Aorta (tissue), 5 donors: ENCODE measurements at places on chromosomes 7 and 10. TPM values are rescaled to one million over a fixed set of nuclear protein-coding genes. Genes with fewer than 3 reads are reported as not detected.

WAPL gene
- total RNA-seq, result 34.1 TPM

CRTAC1 gene
- total RNA-seq, result 7.9 TPM

SKIDA1 gene
- total RNA-seq, result 1.2 TPM

EPHA1 gene
- 0.21 TPM for total RNA-seq

HMX2 gene
- not detected for total RNA-seq

RASA4 gene
- 354 TPM for total RNA-seq

AZGP1 gene
- total RNA-seq, result 0.63 TPM

DKK1 gene
- total RNA-seq, result 0.96 TPM

ZNF488 gene
- not detected for total RNA-seq

LIPK gene
- total RNA-seq, result not detected

FMC1 gene
- 6.9 TPM for total RNA-seq

PRR15 gene
- total RNA-seq, result 1.1 TPM

TMEM270 gene
- not detected for total RNA-seq

VIPR2 gene
- 12.6 TPM for total RNA-seq

ITIH2 gene
- 0.48 TPM for total RNA-seq

EVX1 gene
- total RNA-seq, result not detected

GIMAP5 gene
- total RNA-seq, result 18.8 TPM

OGDHL gene
- total RNA-seq, result not detected

WNT16 gene
- not detected for total RNA-seq

ABCB4 gene
- total RNA-seq, result 3.1 TPM

NPFFR1 gene
- 0.06 TPM for total RNA-seq

CYP2C8 gene
- total RNA-seq, result 0.78 TPM

ADAM22 gene
- total RNA-seq, result 8.4 TPM

CHAT gene
- total RNA-seq, result not detected

ASIC3 gene
- total RNA-seq, result 1.7 TPM

CPA2 gene
- total RNA-seq, result 1.0 TPM

TMEM176B gene
- 85.5 TPM for total RNA-seq

AMZ1 gene
- total RNA-seq, result 2.0 TPM

PTEN gene
- 165 TPM for total RNA-seq

LGI1 gene
- total RNA-seq, result 1.8 TPM

TSPAN33 gene
- 16.5 TPM for total RNA-seq

NUPR2 gene
- total RNA-seq, result 1.1 TPM

MCM10 gene
- total RNA-seq, result 0.81 TPM

SPDYE2 gene
- total RNA-seq, result not detected

ZNF239 gene
- total RNA-seq, result 3.3 TPM

ATP6V0A4 gene
- not detected for total RNA-seq

KIF20B gene
- total RNA-seq, result 5.2 TPM

MOGAT3 gene
- not detected for total RNA-seq

MNX1 gene
- not detected for total RNA-seq

CREB5 gene
- total RNA-seq, result 57.1 TPM

HTRA1 gene
- 386 TPM for total RNA-seq

SORBS1 gene
- 591 TPM for total RNA-seq
